NT2/D1 (cell line): ENCODE measurements at places on chromosomes 6 and 20.

DNA sequence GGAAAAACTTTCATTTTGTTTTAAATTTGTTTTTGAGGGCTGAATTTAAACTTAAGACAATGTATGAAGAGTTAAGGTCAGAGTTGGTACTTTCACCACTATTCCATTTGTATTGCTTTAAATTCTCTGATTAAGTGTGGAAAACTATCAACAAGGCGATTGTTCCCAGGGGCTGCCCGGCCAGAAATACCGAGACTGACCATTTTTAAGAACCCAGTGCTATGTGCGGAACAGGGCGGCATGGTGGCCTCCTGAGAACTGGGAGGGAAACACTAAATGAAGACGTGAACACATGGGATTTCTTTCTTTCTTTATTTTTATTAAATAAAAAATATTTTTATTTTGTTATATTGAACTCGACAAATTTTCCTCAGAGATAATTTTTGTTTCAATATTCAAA, 221.2 kb upstream of the QKI start:
- no peak for DNase-seq

DNA sequence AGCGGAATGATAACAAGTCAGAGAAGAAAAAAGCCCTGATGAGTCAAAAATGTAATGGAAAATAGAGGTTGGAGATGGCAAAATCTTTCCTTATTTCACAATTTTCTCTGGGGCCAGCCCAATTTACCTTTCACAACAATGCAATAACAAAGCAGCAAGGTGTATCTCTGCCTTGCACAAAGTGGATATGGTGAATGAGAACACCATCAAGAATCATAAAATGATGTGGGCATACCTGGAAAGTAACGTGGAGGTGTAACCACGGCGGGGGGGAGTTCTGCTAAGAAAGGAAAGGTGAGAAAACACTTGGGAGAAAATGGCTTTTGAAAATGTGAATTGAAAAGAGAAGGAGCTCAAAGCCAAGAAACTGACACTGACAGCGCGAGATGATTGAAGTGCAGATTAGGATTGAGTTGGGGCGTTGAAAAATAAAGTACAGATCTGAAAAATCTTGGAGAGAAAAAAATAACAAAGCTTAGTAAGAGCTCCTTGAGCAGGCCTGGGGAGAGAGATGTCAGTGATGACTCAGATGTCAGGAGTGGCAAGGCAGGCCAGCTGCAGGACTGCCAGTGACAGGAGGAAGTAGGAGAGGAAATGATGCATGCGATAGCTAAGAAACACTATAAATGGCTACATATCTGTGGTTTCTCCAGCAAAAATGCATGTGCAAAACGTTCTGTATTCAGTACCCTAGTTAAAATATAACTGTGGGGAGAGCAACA, 26.2 kb downstream of the ARHGAP18 start:
- DNase-seq = peak; percentile 8

DNA sequence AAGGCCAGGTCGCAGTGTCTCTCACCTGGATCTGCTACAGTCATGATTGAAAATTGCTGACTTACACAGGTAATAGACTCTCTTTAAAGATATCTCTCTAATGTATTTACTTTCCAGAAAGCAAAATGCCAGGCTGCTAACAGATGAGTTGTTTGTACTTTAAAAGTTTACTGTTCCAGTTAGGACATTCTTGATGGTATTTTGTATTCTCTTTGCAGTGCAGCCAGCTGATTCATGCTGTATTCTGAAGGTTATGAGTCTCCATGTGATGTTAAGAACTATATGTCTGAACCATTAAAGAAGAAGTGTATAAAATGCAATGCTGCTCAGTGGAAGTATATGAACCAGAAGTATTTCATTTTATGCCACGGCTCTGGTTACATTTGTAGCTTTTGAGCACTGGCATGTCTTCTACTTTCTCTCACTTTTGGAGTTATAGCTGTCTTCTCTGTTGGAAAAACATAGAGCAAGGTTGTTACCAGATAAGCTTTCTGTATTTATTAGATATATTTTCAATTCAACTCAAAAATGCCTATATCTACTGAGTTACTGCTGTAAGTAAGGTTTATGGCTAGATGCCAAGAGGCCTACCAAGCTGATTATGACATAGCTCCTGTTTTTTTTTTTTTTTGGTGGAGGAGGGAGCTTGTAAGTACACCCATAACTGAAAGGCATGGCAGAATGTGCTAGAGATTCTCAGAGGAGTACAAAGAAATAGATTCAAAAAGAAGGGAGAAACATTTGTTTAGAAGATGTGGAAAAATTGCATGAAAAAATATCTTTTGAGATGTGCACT, 130.5 kb upstream of the MAN1A1 start:
- DNase-seq = no peak

- no peak for DNase-seq
Observed at GRCh38 chr20:12318043-12318442, 400.4 kb downstream of the BTBD3 start.

- no peak for DNase-seq
Observed at GRCh38 chr20:45727044-45727443, 4.9 kb downstream of the SPINT4 start.

GRCh38 chr6:14831937-14832336, 413.9 kb upstream of the JARID2 start:
- DNase-seq = no peak

- no peak for DNase-seq
Observed at GRCh38 chr20:49945701-49946477, 9.7 kb downstream of the RNF114 start.

GRCh38 chr6:149211046-149211571, 106.4 kb upstream of the TAB2 start:
- DNase-seq = no peak
